Lung (tissue), 17 donors: ENCODE measurements at places on chromosomes 3 and 15. TPM values are rescaled to one million over a fixed set of nuclear protein-coding genes. Genes with fewer than 3 reads are reported as not detected.

The ZNF774 gene
- 1.9 TPM for polyA plus RNA-seq

- no peak overlapping the region for H3K27ac ChIP-seq
- H3K4me3 ChIP-seq, result no peak overlapping the region
- no peaks in the 10 kb centered on the region for H3K36me3 ChIP-seq
- no peaks in the 10 kb centered on the region for H3K4me1 ChIP-seq
Measured at GRCh38 chr3:87148020-87148419, 79.1 kb upstream of the CHMP2B start.

The AGTR1 gene
- 4.2 TPM for polyA plus RNA-seq

GRCh38 chr3:101719604-101720185 lies 4.7 kb upstream of the CEP97 start:
- no peak overlapping the region for H3K27ac ChIP-seq
- H3K4me1 ChIP-seq, result no peaks in the 10 kb centered on the region
- no peak for DNase-seq
- H3K4me3 ChIP-seq, result no peak overlapping the region
- no peaks in the 10 kb centered on the region for H3K27me3 ChIP-seq

GRCh38 chr3:46496746-46497555 lies 825 bp upstream of the RTP3 start:
- H3K4me3 ChIP-seq, result no peak overlapping the region
- no peaks in the 10 kb centered on the region for H3K27me3 ChIP-seq
- H3K4me1 ChIP-seq, result no peaks in the 10 kb centered on the region

The CACNA2D3 gene
- 0.38 TPM for polyA plus RNA-seq

- DNase-seq, result peak; percentile 57
- no peaks in the 10 kb centered on the region for H3K4me1 ChIP-seq
- no peak overlapping the region for H3K4me3 ChIP-seq
- H3K36me3 ChIP-seq, result no peaks in the 10 kb centered on the region
- H3K27me3 ChIP-seq, result no peaks in the 10 kb centered on the region
Measured at GRCh38 chr15:43225201-43225949, 4.6 kb upstream of the EPB42 start.

The KCNAB1 gene
- polyA plus RNA-seq, result 0.16 TPM
